ENCODE measurements at places on chromosomes 16 and 17.

- DNase-seq = no peak
These were observed 124.1 kb downstream of the SOX9 start for GRCh38 chr17:72244956-72245355.

DNA sequence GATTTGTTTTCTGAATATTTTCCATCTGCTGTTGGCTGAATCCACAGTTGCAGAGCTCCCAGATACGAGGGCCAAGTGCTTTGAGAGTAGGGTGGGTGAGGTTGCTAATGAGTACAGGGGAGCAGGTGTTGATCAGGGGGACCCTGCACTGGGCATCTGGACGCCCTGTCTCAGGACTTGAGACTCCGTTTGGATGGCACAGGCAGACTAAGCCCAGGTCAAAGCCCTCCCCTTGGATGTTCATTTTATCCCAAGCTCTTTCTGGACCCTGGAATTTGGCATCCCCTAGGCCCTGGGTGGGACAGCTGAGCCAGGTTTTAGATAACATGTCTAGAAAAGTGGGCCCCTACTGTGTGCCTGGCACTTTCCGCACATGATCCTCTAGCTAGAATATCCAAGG, 12.1 kb downstream of the USP6 start:
- DNase-seq = no peak

- DNase-seq = no peak
These were observed 8.8 kb downstream of the ODAD4 start for GRCh38 chr17:41939044-41939692.

DNA sequence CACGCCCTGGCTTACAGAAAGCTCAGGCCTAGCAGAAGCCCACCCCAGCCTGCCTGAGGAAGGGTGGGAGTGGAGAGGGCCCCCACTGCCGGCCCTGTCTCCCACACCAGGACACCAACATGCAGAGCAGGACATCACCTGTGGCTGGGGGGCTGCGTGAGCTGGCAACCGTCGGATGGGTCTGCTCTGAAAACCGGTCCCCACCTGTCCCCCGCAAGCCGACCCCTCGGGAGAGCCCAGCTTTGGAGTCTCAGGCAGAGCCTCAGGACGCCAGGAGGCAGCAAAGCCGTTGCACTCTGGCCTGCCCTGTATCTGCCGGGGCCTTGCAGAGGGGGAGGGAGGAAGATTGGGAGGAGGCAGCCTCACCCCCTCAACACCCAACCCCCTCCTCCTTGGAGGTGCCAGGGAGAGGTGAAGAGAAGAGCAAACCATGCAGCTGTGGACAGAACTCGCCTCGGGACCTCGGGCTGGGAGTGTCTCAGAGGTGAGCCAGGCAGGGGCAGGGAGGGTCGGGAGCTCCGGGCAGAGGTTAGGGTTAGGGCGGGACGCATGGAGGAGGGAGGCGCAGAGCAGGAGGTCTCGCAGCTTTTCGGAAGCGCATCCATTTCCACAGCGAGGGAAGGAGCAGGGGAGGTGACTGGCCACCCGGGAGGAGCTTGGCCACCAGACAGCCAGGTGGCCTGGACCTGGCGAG, 30.4 kb upstream of the ZC3H18 start:
- DNase-seq = no peak

Data from HTR-8/SVneo (cell line).